ENCODE measurements at places on chromosomes 5 and 9. TPM values are rescaled to one million over a fixed set of nuclear protein-coding genes. Genes with fewer than 3 reads are reported as not detected.

C5orf52 gene
- not detected for total RNA-seq

PTGES gene
- 8.9 TPM for total RNA-seq

- H3K4me1 ChIP-seq: no peaks in the 10 kb centered on the region
- DNase-seq: no peak
- H3K36me3 ChIP-seq: no peaks in the 10 kb centered on the region
- no peaks in the 10 kb centered on the region for H3K27me3 ChIP-seq
- H3K27ac ChIP-seq: no peak overlapping the region
- H3K4me3 ChIP-seq: no peak overlapping the region
Observed at GRCh38 chr5:16592255-16592654, 24.5 kb downstream of the RETREG1 start.

DNA sequence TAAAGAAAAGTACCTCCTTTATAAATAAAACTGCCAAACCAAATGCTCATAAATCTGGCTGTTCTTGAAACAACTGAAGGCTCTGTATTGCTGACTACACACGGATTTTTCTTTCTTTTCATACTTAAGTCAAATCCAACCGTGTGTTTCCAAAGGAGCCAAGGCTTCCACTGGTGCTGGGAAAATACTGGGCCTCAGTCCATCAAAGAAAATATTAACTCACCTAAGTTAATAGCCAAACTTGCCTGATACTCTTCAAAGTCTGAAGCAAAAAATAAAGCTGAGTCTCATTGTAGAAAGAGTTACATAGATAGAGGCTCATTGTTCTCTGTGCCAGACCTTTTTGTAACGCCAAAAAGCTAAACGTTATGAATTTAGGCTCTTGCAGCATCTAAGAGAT is 350.4 kb upstream of the CDH9 start:
- H3K27ac ChIP-seq: no peak overlapping the region
- peak; percentile 21 for DNase-seq
- H3K4me1 ChIP-seq: no peaks in the 10 kb centered on the region

- no peak overlapping the region for H3K27ac ChIP-seq
- H3K4me1 ChIP-seq: no peaks in the 10 kb centered on the region
- H3K36me3 ChIP-seq: no peaks in the 10 kb centered on the region
Observed at GRCh38 chr5:107296572-107296971, 374.2 kb downstream of the EFNA5 start.

- no peak overlapping the region for H3K4me3 ChIP-seq
- H3K36me3 ChIP-seq: no peaks in the 10 kb centered on the region
- no peak for DNase-seq
Observed at GRCh38 chr5:42555797-42556196, 132.6 kb downstream of the GHR start.

LCN10 gene
- 8.4 TPM for total RNA-seq

DNA sequence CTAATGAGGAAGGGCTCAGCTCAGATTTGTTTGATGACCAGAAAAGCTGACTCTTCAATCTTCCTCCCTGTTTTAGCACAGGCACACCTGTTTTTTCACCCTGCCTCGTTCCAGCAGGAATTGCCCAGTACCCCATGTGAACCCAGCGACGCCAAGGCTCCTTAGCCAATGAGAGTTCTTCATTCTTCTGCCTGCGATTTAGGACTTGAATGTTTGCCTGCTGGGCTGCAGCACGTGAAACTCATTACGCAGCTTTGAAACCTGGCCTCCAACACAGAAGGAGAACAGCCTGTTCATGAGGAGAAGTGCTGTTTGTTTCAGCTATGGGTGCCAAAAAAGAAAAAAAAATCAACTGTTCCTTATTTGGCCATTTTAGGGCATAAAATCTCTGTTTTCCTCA is 315.5 kb downstream of the TRPM3 start:
- no peak for DNase-seq
- no peaks in the 10 kb centered on the region for H3K27me3 ChIP-seq
- peaks cover 4% of the 10 kb centered on the region for H3K4me1 ChIP-seq
- no peak overlapping the region for H3K4me3 ChIP-seq

- H3K27ac ChIP-seq: no peak overlapping the region
- peaks cover 3% of the 10 kb centered on the region for H3K36me3 ChIP-seq
- H3K4me1 ChIP-seq: peaks cover 10% of the 10 kb centered on the region
- H3K27me3 ChIP-seq: no peaks in the 10 kb centered on the region
- DNase-seq: no peak
Observed at GRCh38 chr9:13113216-13113615, 166.3 kb downstream of the MPDZ start.

F2R gene
- total RNA-seq: 15.3 TPM

- H3K4me1 ChIP-seq: no peaks in the 10 kb centered on the region
- H3K27ac ChIP-seq: no peak overlapping the region
- H3K4me3 ChIP-seq: no peak overlapping the region
- no peaks in the 10 kb centered on the region for H3K36me3 ChIP-seq
Observed at GRCh38 chr5:13508559-13508958, 435.9 kb downstream of the DNAH5 start.

DNA sequence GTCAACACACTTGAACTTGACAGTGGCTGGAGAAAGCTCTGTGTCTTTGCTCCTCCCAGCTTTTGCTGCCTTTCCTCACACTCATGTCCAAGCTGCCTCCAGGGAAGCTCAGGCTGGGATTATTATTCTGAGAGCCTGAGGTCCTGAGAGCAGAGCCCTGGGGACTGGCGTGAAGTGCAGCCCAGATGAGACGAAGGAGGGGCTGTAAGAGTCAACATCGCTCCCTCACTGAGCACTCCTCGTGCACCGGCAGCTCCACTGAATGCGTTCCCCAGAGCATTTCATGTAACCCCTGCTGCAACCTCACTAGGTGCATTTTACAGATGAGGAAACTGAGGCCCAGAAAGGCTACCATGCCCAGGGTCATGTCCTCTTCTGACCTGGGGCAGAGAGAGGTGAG is 63.5 kb upstream of the PHYKPL start:
- DNase-seq: no peak
- H3K4me1 ChIP-seq: no peaks in the 10 kb centered on the region
- H3K36me3 ChIP-seq: no peaks in the 10 kb centered on the region
- no peak overlapping the region for H3K27ac ChIP-seq

- peak; percentile 4 for DNase-seq
- no peaks in the 10 kb centered on the region for H3K27me3 ChIP-seq
- no peaks in the 10 kb centered on the region for H3K36me3 ChIP-seq
- H3K4me1 ChIP-seq: no peaks in the 10 kb centered on the region
- H3K27ac ChIP-seq: no peak overlapping the region
- H3K4me3 ChIP-seq: no peak overlapping the region
Observed at GRCh38 chr9:73916016-73916673, 581.0 kb upstream of the RORB start.

SEPTIN8 gene
- 54.4 TPM for total RNA-seq

HMCN2 gene
- total RNA-seq: 8.6 TPM

IFNK gene
- not detected for total RNA-seq

SLC45A2 gene
- 0.22 TPM for total RNA-seq

TAF11L12 gene
- not detected for total RNA-seq

DNA sequence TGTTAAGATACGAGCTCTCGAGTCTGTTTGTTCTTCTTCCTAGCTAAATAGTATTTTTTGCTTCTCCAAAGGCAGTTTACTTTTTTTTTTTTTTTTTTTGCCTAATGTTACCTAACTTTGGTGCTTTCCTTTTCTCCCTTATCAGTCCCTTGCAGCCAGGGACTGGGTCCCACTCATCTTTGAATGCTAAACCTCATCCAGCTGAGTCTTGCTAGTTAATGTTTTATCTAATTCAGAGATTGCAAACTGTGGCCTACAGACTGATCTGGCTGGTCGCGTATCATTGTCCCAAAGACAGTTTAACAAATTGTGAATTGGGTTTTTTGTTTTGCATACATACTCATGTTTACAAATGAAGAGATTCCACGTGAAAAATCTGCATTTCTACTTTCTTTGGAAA is 95.7 kb upstream of the EFNA5 start:
- H3K4me1 ChIP-seq: no peaks in the 10 kb centered on the region
- H3K36me3 ChIP-seq: no peaks in the 10 kb centered on the region
- DNase-seq: no peak

PCDHB12 gene
- total RNA-seq: 2.5 TPM

CYSRT1 gene
- 0.94 TPM for total RNA-seq

DNA sequence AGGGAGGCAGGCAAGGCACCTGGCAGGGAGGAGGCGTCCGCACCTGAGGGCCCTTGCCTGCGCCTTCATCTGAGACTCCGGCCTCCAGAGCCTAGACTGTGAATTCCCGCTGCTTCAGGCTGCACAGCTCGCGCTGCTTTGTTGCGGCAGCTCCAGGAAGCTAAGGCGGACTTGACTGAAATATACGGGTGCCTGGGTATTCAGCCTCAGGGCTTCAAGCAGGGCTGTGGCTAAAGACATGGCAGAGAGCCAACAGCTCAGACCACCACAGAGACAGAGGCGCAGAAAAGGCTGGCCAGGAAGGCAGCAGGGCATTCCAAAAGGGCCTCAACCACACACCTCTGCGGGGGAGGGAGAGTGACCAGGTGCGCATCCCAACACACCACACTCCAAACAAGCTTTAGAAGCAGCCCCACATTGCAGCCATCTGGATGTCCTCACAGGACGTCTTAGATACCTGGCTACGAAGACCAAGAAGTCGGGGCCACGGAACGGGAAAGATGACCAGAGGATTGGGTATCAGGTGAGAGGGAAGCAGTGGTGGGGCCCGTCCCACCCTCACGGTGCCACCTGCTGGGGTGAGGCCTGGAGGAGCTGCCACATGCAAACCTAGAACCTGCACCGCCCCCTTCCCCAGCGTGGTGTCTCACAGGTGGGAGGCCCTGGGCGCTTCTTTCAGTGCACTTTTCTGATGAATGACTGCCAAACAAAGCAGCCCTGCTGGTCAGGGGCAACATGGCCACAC is 1.7 kb upstream of the DPH7 start:
- H3K4me1 ChIP-seq: peaks cover 13% of the 10 kb centered on the region
- no peaks in the 10 kb centered on the region for H3K27me3 ChIP-seq
- no peak overlapping the region for H3K27ac ChIP-seq
- no peak overlapping the region for H3K4me3 ChIP-seq

DNA sequence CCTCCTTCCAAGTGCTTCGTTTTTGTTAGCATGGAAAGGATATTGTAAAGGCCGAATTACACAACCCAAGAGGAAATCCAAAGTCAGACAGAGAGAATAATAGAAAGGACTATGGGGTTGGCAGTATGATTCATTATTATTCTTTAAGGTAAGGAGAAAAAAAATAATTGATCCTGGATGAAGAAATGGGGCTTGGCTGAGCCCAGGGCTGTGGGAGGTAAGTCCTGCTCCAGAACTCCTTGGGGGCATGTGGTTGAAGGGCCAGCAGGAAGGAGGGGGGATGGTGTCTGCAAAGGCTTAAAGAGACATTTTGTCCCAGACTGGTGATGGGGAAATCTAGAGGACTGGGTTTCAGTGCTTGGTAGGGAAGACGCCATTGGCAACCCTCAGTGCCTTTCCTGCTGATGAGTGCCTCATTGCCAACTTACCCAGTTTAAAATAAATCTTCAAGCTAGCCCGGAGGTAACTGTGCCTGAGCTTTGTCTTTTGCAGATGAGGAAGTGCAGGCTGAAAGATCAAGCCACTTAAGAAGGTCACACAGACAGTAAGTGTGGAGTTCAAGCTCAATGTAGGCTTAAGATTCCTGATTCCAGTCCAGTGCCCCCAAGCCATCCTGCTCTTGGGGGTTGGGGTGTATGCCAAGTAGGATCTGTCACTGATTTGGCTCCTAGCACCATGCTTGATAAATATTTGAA is 30.2 kb downstream of the FOXI1 start:
- no peaks in the 10 kb centered on the region for H3K36me3 ChIP-seq
- no peak overlapping the region for H3K4me3 ChIP-seq
- H3K27me3 ChIP-seq: no peaks in the 10 kb centered on the region
- DNase-seq: no peak

TOR4A gene
- 23.8 TPM for total RNA-seq

TICAM2 gene
- total RNA-seq: 7.6 TPM

DBH gene
- total RNA-seq: not detected

GRCh38 chr9:4430432-4431261 is 59.6 kb upstream of the SLC1A1 start:
- H3K4me3 ChIP-seq: no peak overlapping the region
- no peak for DNase-seq
- H3K36me3 ChIP-seq: no peaks in the 10 kb centered on the region
- peak overlapping the region; percentile 20 for H3K27ac ChIP-seq
- no peaks in the 10 kb centered on the region for H3K27me3 ChIP-seq
- H3K4me1 ChIP-seq: no peaks in the 10 kb centered on the region

GRCh38 chr5:112512901-112513300 is 93.8 kb upstream of the EPB41L4A start:
- DNase-seq: no peak
- no peaks in the 10 kb centered on the region for H3K4me1 ChIP-seq
- H3K27me3 ChIP-seq: no peaks in the 10 kb centered on the region
- no peaks in the 10 kb centered on the region for H3K36me3 ChIP-seq

UNC13B gene
- 43.6 TPM for total RNA-seq

DNA sequence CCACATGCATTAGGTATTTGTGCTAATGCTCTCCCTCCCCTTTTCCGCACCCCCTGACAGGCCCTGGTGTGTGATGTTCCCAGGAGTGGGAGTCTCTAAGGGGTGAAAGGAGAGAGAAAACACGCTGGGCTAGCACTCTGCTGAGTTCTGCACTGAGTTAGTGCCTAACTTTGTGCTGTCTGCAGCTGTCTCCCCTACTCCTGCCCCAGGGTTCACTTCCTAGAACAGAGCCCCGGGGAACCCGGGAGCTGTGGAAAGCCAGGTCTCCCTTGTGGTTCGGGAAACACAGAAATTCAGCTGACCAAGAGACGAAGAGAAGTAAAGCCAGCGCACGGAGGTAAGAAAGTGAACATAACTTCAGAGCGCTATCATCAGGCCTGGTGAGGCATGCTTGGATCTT is 20.7 kb upstream of the ANKRD18A start:
- no peak for DNase-seq
- H3K27me3 ChIP-seq: no peaks in the 10 kb centered on the region
- no peaks in the 10 kb centered on the region for H3K4me1 ChIP-seq

GRCh38 chr5:177094224-177095087 is 7.7 kb downstream of the FGFR4 start:
- H3K4me3 ChIP-seq: no peak overlapping the region
- no peaks in the 10 kb centered on the region for H3K4me1 ChIP-seq
- no peak overlapping the region for H3K27ac ChIP-seq
- peak; percentile 71 for DNase-seq
- no peaks in the 10 kb centered on the region for H3K36me3 ChIP-seq

- H3K4me1 ChIP-seq: no peaks in the 10 kb centered on the region
- no peaks in the 10 kb centered on the region for H3K27me3 ChIP-seq
- H3K36me3 ChIP-seq: no peaks in the 10 kb centered on the region
Observed at GRCh38 chr5:147400126-147400809, 109.6 kb downstream of the DPYSL3 start.

PPP3R2 gene
- total RNA-seq: not detected

LHX6 gene
- total RNA-seq: 4.9 TPM

FCN2 gene
- 3.6 TPM for total RNA-seq

DNA sequence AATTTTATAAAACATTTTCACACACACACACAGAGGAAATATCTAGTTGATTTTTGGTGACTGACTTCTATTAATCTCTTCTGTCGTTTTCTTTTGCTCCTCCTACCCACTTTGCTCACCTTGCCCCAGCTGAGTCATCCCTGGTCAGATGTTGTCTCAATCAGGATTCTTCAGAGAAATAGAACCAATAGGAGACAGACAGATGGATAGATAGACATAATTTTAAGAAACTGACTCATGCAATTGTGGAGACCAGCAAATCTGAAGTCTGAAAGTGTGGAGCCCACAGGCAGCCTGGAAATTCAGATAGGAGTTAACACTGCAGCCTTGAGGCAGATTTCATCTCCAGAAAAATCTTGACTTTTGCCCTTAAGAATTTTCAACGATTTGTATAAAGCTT is 37.0 kb upstream of the PIK3R1 start:
- H3K4me3 ChIP-seq: no peak overlapping the region
- no peak overlapping the region for H3K27ac ChIP-seq
- DNase-seq: no peak
- H3K27me3 ChIP-seq: no peaks in the 10 kb centered on the region

GRCh38 chr5:101520417-101520816 is 617.3 kb upstream of the ST8SIA4 start:
- H3K27ac ChIP-seq: no peak overlapping the region
- H3K27me3 ChIP-seq: no peaks in the 10 kb centered on the region
- no peak overlapping the region for H3K4me3 ChIP-seq

SPAAR gene
- total RNA-seq: 5.3 TPM
